Effector memory CD8-positive, alpha-beta T cell (primary cell): ENCODE measurements at places on chromosomes 7 and 10.

DNA sequence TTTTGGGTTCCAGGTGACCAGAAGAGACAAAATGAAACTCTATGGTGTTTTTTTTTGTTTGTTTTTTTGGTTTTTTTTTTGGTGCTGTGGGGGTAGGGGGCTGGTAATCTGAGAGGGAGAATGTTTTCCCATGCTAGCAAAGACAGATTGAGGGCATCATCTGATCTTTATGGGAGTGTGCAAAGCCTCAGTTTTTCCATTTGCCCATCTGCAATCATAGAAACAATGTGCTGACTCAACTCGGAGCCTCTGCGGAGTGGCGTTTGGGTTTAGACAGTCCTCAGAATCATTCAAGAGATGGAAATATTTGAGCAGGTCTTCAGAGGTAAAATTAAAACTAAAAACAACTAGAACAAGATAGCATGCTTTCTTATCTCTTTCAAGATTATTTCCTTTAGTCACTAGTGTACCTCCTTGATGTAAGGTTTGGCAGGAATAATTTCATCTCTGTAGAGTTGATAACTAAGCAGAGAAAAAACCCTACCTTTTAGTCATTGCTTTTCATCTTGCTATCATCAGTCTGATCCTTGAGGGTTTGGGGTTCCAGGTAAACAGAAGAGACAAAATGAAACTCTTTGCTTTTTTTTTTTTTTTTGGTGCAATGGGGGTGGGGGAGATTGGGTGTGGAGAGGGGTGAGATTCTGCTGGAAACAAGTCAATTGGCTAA is 18.0 kb downstream of the CNNM2 start:
- DNase-seq, result no peak

DNA sequence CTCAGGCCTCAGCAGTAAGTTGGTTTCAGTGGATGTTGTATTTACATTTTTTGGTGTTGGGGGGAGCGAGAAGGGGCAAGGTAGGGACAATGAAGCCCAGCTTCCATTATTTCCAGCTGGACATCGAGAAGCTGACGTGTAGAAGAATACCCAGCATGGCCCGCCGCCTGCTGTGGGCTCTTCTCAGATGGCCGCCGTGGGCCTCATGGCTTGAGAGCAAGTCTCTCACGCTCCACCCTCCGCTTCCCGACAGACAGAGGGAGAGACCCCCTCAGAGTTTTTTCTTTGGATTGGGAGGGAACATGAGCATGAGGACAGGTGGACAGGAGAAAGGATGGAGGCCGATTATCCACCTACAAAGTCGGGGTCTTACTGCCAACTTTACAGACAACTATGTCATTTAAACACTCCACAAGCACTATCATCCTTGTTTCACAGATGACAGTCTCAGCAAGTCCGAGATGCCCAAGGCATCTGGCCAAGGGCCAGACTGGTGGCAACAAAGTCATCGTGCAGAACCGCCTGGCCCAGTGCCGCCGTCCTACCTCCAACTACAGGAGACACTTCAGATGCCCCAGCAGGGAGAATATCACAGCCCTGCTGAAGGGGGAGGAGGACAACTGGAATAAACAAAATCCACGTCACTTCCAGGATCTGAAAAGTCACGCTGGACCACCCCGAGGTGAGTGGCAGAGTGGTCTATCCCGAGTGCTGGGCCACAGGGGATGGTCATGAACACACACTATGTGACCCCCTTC is 195.9 kb downstream of the DIP2C start:
- DNase-seq, result no peak

DNA sequence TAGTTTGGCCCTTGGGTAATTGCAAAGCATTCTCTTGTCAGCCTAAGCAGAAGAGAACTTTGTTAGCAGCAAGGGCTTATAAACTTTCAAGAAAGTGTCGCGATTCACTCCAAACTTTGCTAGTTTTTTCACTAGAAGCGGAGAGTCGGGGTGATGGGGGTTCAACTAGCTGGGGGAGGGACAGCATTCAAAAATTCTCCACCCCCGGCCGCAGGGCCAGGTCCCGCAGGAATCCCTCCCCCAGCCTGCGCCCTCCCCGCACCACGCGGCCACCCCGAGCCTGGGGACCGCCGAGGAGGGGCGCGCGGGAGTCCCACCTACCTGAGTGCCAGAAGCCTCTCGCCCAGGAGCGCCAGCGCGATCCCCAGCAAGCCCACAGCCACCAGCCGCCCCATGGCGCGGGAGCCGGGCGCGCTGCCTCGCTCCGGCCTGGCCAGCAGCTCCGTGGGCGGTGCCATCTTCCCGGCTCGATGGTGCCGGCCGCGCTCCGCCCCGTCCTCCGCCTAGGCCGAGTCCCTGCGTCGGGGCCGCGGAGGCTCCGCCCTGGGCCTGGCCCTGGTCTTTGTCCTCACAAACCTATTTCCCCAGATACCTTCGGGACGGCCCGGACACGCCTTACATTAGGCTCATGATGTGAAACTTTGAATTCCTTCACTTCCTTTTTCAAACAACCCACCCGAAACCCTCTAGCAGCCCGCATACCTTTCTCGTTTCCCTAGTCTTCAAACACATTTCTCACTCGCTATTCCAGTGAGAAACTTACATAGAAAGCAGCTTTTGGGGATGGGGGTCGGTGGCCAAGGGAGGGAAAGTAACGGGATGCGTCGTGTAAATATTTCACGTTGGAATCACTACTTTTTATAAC is at the start of gene PON2:
PON2 (minus strand) TSS at position 472 of the 865 bp plus-strand sequence; CDS start at position 395, 77 bp downstream.
- peak; percentile 29 for DNase-seq

- DNase-seq, result no peak
Measured at GRCh38 chr10:22849077-22849805, 78.6 kb upstream of the ARMC3 start.

- peak; percentile 64 for DNase-seq
Measured at GRCh38 chr10:17026686-17027485, 102.7 kb downstream of the CUBN start.

- DNase-seq, result no peak
Measured at GRCh38 chr10:9781666-9782065, 1236.0 kb upstream of the CELF2 start.

DNA sequence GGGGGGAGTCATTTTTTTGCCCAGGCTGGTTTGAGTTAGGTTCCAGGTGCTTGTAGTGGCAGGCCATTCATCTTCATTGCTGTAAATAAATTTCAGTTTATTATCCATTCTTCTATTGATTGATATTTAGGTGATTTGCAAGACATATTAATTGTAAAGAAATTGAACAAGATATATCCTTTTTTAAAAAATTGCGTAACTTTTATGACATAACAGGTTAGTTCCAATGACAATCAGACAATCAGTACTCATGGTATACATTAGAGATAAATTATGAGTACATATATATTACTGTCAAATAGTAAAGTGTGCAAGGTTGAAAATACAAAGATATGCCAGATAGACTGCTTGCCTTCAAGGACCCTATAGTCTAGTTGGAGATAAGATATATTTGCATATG is 92.2 kb upstream of the GLCCI1 start:
- no peak for DNase-seq

DNA sequence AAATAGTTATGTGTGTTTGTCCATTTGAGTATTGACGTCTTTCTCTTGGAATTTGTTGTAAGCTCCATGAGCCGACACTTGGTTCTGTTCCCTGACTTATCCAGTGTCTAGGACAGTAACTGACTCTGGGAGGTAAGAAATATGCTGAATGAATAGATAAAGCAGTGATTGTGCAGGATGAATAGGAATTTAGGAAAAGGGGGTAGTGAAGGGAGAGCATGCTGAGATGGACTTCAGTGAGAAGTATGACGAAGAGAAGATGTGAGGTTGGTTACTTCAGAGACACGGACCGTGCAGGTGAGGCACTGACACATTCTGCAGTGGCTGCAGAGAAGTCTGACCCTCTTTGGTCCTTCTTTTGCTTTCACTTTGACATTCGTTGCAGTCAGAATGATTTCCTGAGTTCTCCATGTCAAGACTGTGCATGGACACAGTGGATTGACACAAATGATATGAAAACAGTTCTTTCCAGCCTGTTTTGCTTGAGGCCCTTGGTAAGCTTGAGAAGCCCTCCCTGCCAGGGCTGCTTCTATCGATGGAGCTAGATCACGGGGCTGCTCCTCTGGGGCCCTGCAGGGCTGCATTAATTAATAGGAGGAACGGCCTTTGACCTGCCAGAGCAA is 261.5 kb upstream of the SORCS1 start:
- no peak for DNase-seq

GRCh38 chr10:121188005-121188404 is 336.8 kb downstream of the WDR11 start:
- no peak for DNase-seq

GRCh38 chr7:100478958-100479660 is at the start of gene TSC22D4:
Gene TSC22D4, minus strand, starts transcription at chr7:100479214. Its CDS starts 1,176 bp downstream, at chr7:100478038.
- DNase-seq, result peak; percentile 90

GRCh38 chr10:129968853-129969183 is 4.7 kb upstream of the EBF3 start:
- no peak for DNase-seq

DNA sequence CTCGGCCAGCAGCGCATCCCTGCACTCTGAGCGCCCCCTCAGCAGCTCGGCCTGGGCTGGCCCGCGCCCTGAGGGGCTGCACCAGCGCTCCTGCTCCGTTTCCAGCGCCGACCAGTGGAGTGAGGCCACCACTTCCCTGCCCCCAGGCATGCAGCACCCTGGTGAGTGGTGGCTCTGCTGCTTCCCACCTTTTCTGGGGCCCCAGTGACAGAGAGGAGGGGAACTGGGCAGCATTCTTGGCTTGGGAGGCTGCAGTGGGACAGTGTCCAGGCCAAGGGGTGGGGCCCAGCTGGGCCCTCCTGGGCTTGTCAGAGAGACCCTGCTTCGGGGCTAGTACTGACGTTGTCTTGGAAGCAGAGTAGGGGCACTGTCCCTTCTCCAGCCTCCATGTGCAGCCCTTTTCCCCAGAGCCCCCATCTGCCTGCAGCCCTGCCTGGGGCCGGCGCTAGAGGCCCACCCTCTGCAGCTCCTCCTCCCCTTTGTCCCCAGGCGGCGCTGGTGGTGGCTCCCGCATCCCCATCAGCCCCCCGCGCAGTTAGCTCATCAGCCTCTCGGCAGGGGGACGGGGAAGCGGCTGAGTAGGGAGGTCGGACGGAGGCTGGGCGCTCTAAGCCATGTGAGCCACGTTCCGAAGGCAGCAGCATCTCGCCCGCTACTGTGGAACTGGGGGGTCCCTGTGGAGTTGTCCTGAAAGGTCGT is 29.2 kb downstream of the GBX1 start:
- DNase-seq, result no peak

GRCh38 chr7:50633414-50633710 is 68.2 kb upstream of the DDC start:
- no peak for DNase-seq

DNA sequence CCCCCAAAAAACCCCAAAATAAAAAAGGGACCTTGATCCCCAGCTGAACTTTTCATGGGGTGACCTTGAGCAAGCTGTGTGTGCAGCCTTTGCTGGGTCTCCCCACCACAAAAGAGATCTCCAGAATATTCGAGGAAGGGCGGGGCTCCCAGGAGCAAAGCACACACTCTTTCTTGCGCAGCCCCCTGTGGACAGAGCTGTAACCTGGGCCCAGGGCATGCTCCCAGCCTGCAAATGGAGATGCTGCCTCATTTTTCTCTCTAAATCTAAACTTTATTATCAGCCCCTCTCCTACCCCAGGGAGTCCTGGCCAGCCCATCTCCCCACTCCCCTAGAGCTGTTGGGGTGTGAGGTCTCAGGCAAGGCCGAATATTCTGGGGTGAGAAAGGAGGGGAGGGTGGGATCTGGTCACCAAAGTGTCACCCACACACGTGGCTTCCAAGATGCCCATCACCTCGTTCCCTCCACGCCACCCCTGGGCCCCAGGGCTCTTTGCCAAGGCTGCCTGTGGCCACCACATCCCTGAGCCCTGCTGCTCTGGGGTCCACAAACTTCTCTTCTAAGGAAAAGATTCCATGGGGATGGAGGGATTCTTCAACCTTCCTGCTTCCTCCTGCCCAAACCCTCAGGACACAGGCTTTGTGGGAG is 1.7 kb upstream of the CALML3 start:
- DNase-seq, result no peak

DNA sequence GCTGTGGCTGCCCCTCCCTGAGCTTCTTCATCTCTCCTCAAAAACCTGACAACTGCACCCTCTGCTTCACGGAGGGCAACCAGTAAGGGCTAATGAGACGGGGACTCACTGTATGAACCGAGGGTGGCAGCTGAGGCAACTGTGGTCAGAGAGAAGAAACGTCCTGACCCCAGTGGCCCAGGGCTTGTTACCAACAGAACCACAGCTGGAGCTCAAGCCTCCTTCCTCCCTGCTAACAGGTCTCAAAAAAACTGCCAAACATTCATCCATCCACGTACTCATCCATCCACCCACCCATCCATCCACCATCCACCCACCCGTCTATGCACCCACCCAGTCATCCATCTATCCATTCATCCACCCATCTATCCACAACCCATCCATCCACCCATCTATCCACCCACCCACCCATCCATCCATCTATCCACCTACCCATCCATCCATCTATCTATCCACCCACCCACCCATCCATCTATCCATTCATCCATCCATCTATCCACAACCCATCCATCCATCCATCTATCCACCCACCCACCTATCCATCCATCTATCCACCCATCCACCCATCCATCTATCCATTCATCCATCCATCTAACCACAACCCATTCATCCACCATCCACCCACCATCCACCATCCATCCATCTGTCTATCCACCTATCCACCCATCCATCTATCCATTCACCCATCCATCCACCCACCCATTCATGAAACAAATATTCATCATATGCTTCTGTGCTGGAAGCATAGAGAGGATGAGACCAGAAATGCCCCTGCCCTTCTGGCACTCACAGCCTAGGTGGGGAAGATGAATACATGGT is 111.7 kb downstream of the PDGFA start:
- DNase-seq, result no peak

- no peak for DNase-seq
Measured at GRCh38 chr7:129295015-129295423, 70.2 kb downstream of the AHCYL2 start.

DNA sequence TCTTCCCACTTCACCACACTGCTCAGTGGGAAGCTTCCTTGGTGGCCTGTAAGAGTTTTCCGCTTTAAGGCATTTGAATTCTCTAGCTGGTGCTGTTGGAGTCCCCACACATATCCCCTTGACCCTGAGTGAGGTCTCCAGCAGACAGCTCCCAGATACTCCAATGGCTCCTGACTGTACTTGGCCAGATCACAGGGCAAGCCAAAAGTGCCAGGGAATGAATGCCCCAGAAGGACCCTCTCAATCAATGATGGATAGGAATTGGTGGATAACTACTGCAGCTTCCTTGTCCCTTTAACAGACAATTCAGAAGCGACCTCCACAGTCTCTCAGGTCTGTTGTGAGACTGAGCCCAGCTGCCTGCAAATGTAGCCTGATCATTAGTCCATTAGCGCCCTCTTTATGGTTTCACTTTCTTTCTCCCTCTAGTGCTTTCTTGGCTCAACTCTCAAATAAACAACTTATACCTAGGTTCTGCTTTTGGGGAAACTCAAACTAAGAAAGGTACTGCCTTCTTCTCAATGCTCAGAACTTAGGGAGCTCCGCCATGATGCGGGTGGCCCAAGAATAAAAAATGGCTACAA is 283.0 kb downstream of the TCF7L2 start:
- no peak for DNase-seq

- DNase-seq, result no peak
Measured at GRCh38 chr10:61411706-61412105, 41.5 kb downstream of the TMEM26 start.
